ENCODE measurements at places on chromosomes 1 and 21. TPM values are rescaled to one million over a fixed set of nuclear protein-coding genes. Genes with fewer than 3 reads are reported as not detected.

Gene FCRL3
- total RNA-seq: not detected

Gene CRNN
- total RNA-seq: not detected

Gene SASS6
- total RNA-seq: 1.6 TPM

GRCh38 chr1:45215485-45216199, 9.2 kb upstream of the ZSWIM5 start:
- no peak for DNase-seq

DNA sequence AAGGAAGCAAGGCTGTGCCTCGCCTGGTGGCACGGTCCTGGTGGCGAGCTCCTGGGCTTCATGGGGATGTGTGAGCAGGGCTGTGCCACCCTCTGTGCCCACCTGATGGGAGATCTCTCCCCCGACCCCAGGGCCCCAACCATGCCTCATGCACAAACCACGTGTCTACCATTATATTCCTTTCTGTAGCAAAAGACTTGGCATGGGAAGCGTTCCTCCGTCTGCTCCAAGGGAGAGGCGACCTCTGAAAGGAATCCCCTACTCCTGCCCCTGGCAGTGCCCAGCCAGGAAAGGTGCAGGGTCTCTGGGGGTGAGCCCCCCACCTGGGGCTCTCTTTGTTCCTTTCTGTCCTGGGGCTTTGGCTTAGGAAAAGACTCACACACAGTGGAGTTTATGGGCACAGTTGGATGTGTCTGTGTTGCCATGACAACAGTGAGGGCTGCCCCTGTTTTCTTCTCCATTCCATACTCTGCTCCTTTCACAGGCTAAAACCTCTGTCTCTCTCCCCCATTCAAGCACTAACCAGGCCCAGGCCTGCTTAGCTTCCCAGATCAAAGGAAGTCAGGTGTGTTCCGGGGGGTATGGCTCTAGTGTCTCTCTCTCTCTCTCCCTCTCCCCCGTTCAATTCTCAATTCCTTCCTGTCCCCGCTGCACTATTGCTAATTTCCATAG, 21.4 kb upstream of the LRRN2 start:
- no peak for DNase-seq

Data from right cardiac atrium (tissue), 5 donors.